ENCODE measurements at places on chromosomes 7 and 10.
A peak's percentile ranks its signal among the peaks of the same experiment; 100 is the strongest.

DNA sequence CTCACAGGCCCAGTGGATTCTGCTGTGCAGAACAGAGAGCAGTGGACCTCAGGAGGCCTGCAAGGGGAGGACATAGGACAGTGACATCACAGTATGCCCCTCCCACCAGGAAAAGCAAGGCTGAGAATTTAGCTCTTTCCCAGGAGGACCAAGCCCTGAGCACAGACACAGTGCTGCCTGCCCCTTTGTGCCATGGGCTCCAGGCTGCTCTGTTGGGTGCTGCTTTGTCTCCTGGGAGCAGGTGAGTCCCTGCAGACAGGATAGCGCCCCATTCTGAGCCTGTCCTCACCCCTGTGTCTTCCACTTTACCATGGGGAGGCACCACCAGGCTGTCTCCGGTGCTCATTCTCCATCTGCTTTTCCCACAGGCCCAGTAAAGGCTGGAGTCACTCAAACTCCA is 63.0 kb upstream of the PRSS58 start:
- DNase-seq, result no peak

GRCh38 chr7:92244808-92245486 is 767 bp downstream of the KRIT1 start:
- no peak for DNase-seq

- DNase-seq, result no peak
These were observed 95.0 kb downstream of the CALD1 start for GRCh38 chr7:134874407-134874806.

DNA sequence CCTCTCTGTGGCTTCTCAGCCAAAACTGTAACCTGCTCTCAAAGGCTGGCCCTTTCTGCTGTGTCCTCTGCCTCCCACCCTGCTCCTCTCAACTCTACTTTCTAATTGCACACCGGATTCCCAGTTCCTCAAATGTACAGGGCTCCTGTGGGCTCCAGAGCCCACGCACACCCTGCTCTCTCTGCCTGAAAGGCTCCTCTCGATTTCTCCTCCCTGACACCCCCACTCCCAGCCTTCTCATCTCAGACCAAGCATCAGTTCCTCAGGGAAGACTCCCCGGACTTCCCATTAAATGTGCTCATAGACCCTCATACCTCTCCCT is 111.7 kb upstream of the STEAP1B start:
- DNase-seq, result no peak

DNA sequence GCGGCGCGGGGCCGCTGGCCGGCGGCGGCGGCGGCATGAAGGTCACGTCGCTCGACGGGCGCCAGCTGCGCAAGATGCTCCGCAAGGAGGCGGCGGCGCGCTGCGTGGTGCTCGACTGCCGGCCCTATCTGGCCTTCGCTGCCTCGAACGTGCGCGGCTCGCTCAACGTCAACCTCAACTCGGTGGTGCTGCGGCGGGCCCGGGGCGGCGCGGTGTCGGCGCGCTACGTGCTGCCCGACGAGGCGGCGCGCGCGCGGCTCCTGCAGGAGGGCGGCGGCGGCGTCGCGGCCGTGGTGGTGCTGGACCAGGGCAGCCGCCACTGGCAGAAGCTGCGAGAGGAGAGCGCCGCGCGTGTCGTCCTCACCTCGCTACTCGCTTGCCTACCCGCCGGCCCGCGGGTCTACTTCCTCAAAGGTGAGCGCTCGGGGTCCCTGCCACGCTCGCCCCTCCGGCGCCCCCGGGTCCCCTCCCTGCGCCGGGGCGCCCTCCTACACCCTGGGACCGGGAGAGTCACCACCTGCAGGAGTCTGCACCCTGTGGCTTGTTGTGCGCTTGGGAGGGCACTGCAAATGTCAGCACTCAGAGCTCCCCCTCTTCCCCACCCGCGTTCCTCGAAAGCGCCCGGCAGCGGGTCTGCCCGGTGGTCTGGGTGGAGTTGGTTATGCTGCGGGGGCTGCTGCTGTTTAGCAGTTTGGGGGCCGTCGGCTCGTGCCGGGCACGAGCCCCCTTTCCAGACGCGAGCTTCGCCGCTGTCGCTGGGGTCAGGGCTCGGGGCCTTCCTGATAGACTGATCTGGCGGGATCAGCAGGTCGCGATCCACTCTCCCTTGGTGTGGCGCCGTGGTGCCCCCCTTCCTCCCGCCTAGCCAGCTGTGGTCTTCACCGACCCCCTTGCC is 627 bp downstream of the DUSP5 start:
- peak; percentile 65 for DNase-seq

- no peak for DNase-seq
These were observed 47.9 kb downstream of the SP8 start for GRCh38 chr7:20738518-20739481.

- DNase-seq, result no peak
These were observed 17.9 kb downstream of the DOCK4 start for GRCh38 chr7:112188257-112188656.

GRCh38 chr7:32158076-32158475 is 87.9 kb upstream of the PDE1C start:
- DNase-seq, result no peak

DNA sequence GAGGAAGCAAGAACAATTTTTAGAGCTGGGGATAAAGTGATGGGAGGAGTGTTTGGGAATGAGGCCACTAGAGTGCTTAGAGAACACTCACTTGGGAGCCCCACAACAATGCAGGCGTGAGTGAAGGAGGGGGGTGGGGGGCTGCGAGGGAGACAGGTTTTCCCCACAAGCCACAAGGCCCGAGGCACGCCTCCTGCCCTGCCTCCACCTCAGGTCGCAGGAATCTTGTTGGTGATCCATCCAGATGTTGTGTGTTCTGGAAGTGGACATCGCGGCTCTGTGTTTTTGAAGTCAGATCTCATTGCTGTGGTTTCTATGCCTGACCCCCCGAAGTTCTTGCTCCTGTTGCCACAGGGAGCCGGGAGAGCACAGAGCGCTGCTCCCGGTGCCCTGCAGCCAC is 178.0 kb upstream of the BMPER start:
- no peak for DNase-seq

DNA sequence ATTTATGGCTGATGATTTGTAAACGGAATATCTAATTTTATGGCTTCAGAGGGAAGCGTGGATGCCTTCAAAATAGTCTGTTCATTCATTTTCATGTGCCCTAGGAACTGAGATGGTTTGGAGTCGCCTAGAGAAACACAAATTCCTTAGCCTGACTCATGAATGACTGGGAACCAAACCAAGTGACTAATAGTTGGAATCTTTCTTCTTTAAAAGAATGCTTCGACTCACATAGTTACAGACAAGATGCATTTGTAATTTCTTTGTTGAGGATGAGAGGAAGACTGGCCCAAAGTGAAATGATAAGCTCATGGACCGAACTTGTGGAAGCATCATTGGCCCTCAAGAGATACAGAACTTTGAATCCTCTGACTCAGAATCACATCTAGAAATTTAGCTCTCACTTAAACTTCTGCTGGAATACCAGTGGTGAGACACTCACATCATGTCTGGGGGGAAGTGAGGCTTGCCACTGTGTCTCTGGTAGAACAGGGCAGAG is 1107.2 kb downstream of the NRG3 start:
- DNase-seq, result no peak

DNA sequence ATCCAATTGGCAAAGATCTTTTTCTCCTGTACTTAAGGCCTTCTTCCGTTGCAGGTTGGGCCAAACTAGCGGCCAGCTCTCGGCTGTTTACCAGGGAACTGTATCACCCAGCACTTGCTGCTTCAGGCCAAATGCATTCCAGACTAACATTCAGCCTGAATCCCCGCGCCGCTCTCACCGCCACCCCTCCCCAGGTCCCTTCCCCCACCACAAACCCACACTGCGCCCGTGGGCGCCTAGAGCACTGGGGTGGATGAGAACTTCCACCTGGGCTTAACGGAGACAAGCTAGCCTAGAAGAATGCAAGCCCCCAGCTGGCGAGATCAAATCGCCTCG is 676 bp downstream of the TCAF1 start:
- DNase-seq, result no peak

- DNase-seq, result no peak
These were observed 14.3 kb downstream of the GTPBP4 start for GRCh38 chr10:1002425-1003006.

DNA sequence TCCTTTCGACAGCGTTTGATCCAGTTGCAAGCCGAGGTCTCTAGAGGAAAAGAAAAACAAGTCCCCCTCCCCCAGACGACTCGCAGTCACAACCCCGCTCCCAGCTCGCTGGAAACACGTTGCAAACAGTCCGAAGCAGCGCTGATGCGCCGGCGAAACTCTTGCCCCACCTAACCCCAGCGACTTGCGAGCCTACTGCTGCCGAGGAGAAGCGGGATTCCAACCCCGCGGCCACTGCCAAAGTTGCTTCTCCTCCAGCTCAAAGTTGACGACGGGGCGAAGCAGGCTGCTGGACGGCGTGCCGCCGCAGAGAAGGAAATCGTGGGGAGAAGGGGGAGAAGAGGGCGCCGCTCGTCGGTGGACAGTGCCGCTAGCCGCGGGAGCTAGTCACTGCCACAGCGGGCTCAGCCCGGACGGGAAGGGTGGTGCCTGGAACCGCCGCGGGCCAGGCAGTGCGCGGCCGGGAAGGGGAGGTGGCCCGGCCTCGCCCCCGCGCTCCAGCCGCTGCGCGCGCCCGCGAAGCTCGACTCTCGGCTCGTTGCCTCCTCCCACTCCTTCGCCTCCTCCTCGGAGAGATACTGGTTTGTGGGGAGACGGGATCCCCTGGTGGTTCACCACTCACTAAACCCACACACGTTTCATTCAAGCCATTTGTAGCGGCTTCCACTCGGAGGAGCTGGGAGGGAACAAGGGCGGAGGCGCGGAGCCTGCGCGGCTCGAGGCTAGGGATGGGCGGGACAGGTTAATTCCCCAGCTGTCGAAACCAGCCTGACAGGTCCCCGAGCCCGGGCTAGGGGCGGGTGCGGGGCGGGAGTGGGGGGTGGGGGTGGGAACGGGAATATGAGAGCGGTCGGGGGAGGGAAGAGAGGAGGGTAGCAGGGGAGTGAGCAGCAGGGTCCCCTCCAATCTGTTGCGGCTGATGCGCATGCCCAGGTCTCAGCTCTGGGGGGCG is at the start of gene GPR37:
GPR37 (minus strand) TSS at position 392 of the 952 bp plus-strand sequence. CDS start 816 bp downstream, outside the sequence.
- DNase-seq, result no peak

GRCh38 chr7:13538669-13539068 is 450.8 kb downstream of the ETV1 start:
- DNase-seq, result no peak

GRCh38 chr7:1175967-1176851 is 16.2 kb upstream of the ZFAND2A start:
- peak; percentile 81 for DNase-seq

DNA sequence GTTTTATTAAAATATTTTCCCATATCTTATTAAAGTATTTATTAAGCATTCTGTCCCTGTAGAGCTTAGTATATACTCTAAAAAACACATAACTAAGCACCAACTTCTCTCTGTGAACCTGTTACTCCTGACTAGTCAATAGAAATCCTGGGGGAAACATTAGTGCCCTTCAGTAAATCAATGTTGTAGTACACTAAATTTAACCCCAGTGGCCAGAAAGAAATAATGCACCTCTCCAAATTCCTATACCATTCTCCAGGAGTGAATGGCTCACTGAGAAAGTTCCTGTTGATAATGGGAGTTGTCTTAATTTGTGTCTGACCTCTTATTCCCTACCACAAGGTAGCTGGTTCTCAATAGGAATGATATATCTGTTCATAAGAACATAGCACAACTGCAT is 188.2 kb downstream of the SEMA3D start:
- no peak for DNase-seq

GRCh38 chr7:151132461-151133205 is 34.9 kb downstream of the GBX1 start:
- no peak for DNase-seq

DNA sequence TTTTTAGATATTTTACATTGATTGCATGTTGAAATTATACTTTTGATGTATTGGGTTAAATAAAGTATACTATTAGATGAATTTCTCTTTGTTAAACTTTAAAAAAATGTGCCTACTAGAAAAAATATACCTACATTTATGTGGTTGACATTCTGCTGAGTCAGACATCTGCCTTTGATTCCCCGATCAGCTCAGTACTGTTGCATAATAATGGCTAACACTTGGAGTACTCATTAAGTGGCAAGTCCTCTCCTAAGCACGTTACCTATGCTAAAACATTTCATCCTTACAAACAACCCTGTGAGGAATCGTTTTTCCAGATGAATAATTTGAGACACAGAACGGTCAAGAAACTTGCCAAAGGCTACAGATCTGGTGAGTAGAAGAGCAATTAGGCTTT is 14.0 kb upstream of the SEM1 start:
- no peak for DNase-seq

DNA sequence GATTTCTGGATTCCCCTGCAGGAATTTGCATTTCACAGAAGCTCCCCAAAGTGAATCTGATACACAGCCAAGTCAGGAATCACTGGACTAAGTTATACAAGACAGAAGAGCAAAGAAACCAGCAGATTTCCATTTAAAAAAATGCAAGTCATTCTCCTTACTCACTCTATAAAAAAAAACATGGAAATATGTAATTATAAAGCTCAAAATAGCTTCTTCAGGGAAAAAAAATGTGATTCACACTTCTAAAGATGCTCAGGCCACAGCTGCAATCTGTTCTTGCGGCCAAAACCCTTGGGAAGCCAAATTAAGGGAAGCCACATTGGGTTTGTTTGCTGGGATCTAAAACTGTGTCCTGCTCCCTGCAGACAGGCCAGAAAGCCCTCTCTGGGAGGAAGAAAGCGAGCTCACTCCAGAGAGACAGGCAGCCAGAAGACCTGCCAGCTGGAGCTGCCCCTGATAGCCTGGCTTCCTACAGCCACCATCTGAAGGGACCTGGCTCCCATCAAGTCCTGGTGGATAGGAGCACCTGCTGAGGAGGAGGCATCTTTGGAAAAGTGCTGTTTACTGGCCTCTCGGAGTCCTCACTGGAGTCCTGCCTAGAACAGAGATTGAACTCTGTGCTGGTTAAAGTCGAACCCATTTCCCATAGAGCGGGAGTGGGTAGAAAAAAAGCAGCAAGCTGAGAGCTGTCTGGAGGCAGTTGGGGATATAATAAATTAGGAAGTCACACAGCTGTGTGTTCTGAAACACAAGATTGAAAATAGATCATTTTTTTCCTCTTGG is 359.2 kb upstream of the AOAH start:
- DNase-seq, result no peak

DNA sequence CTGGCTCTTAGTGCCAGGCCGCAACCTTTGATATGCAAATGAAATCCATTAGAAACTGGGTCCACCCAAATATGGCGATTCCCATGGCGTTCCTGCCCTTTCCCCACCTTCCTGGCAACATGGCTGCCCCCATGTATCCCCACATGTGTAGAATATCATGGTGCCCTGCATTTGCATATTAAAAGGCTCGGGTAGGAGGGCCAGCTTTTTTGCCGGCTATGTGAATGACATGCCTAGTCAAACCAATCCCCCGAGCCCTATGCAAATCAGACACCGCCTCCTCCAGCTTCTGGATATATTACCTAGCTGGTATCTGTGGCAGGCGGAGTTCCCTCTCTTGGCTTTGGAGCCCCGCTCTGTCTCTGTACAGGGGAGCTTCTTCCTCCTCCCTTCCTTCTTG is 18.3 kb downstream of the MMS19 start:
- DNase-seq, result no peak

DNA sequence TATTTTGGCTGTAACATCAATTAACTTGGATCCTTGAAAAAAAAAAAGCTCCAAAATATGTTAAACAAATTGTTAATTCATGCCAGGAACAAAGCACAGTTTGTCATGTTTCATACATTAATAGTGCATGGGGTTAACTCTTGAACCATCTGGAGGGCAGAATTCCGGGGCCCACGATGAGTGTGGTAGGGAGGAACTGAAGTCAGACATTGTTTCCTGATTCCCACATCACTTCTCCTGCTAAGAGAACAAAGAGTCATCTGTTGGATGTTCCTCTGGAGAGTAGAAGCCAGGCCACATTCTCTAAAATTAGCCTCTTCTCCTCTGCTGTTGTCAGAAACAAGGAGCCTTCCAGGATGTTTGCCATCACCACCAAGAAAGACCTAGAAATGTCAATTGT is 54.6 kb downstream of the TMEM178B start:
- DNase-seq, result no peak

- DNase-seq, result no peak
These were observed 41.4 kb downstream of the GNA12 start for GRCh38 chr7:2802504-2803341.

All from activated CD8-positive, alpha-beta memory T cell treated with anti-CD3 and anti-CD28 coated beads, Interleukin-2, amount 50 U/mL, for 4 hours (primary cell).